T-helper 1 cell (primary cell): ENCODE measurements at places on chromosomes 3 and 15.
A peak's percentile ranks its signal among the peaks of the same experiment; 100 is the strongest.

DNA sequence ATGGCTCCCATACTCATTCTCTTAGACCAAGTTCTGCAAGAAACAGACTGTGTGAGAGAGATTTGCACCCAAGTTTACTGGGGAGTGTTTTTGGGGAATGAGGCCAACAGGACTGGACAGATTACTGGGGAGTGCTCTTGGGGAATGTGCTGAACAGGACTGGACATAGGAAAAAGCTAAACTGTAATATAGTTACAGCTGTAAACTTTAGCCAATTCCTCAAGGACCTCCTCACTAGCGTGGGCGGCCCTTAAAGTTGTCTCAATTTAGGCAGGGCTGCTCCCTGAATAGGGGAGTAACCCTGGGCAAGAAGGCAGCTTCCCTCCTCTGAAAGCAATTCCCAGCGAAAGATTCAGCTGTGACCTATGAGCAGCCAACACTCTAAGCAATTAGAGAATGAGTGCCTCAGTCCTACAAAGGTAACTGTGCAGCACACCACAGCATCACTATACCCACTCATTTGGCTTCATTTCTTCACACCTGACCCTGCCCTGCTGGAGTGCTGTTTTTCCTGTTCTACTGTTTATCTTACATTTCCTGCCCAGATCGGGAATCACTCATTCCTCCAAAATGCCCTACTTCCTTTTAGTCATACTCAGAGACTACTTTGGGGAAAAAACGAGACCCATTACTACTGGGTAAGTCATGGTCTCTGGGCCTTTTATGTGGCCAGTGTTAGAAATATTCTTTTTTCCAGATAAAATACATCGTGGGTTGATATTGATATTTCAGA is 41.3 kb upstream of the TRIM42 start:
- DNase-seq: no peak

DNA sequence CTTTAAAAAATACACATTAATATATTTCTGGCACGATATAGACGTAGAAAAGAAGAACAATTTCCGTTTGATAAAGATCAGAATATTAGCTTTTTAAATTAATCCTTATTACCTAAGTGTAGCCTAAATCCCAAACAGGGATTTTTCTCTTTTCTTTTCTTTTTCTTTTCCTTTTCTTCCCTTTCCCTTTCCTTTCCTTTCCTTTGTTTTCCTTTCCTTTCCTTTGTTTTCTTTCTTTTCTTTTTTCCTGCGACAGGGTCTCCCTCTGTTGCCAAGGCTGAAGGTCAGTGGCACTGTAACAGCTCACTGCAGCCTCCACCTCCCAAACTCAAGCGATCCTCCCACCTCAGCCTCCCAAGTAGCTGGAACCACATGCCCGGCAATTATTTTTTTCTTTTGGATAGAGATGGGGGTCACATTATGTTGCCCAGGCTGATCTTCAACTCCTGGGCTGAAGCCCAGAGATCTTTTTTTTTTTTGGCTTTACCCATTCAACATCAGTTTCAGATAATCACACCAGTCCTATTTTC is 1.8 kb upstream of the USF3 start:
- no peak for DNase-seq

GRCh38 chr15:95149036-95149435 is 917.7 kb downstream of the MCTP2 start:
- DNase-seq: no peak

- no peak for DNase-seq
These were observed 121.2 kb upstream of the NR2F2 start for GRCh38 chr15:96209285-96209735.

- no peak for DNase-seq
These were observed 76.3 kb downstream of the DNASE1L3 start for GRCh38 chr3:58134468-58134867.

DNA sequence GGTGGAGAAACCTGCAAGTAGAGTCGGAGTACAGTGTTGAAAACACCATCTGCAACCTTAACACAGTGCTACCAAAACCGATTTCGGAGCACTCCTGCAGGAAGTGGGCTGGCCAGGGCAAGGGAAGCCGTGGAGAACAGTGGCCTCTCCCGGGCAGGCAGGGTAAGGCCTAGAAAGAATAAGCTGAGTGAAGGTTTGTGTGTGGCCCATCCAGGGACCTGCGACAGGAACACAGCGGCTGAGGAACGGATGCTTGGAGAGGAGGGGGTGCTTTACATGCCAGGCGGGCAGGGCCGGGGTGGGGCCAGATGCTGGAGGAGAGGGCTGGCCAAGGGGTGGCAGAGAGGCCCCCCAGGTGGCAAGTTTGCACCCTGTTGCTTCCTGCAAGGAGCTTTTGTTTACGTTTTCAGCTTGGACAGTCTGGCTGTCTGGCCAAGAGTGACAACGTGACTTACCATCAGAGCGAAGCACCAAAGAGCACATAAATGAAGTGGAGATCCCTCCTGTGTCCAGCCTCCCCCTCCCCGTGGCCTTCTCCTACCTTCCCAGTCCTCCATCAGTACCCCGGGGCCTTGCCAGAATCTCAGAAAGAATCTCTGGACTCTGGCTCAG is 156.5 kb downstream of the PGPEP1L start:
- peak; percentile 52 for DNase-seq

GRCh38 chr15:60077581-60078359 is 73.7 kb downstream of the FOXB1 start:
- peak; percentile 62 for DNase-seq

DNA sequence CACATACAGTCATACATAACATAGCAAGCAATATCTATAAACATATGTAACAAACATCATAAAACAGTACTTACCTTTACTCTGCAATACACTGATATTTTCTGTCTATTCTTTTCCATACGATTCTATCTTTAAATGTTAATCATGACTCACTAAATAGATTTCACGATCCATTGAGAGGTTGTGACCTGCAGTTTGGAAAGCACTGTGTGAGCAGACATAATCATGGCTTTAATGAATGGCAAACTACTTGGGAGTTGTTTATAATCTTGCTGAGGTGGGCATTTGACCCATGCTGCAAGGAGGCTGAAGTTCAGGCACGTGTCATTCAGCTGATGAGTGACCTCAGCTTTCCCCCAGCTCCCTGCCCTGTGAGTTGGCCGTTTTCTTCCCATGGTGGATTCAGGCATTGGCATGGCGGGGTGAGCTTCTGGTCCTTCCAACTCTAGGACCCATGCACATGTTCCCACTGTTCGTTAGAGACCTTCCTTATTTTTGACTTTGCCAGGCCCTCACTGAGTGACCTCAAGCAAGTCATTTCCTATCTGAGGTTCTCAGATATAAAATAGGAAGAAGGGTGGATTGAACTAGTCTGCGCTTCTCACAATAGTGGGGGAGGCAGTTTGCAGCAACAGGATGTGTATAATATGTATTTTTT is 41.7 kb downstream of the PAQR5 start:
- DNase-seq: no peak

GRCh38 chr3:194056731-194057415 is 79.1 kb upstream of the HES1 start:
- DNase-seq: no peak

GRCh38 chr3:113103588-113103987 is 107.8 kb upstream of the BOC start:
- DNase-seq: no peak

- no peak for DNase-seq
These were observed 123.3 kb downstream of the GABRG3 start for GRCh38 chr15:27094235-27094634.

GRCh38 chr3:2589336-2589969 is 490.8 kb downstream of the CNTN4 start:
- no peak for DNase-seq

DNA sequence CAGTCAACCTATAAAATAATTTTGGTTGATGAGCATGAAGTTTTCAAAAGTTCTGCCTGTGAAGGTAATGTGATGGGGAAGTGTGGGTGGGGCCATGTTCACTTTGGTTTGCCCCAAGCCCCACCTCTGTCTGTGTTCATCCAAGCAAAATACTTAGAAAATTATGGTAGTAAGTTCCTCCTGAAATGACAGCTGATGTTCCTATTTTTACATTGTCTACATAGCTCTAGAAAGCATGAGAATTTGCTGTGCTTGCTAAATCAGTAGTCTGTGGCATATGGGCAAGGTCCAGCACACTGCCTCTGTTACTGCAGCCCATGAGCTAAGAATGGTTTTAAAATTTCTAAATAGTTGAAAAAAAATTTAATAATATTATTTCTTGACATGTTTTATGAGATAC is 21.9 kb upstream of the CP start:
- DNase-seq: no peak

DNA sequence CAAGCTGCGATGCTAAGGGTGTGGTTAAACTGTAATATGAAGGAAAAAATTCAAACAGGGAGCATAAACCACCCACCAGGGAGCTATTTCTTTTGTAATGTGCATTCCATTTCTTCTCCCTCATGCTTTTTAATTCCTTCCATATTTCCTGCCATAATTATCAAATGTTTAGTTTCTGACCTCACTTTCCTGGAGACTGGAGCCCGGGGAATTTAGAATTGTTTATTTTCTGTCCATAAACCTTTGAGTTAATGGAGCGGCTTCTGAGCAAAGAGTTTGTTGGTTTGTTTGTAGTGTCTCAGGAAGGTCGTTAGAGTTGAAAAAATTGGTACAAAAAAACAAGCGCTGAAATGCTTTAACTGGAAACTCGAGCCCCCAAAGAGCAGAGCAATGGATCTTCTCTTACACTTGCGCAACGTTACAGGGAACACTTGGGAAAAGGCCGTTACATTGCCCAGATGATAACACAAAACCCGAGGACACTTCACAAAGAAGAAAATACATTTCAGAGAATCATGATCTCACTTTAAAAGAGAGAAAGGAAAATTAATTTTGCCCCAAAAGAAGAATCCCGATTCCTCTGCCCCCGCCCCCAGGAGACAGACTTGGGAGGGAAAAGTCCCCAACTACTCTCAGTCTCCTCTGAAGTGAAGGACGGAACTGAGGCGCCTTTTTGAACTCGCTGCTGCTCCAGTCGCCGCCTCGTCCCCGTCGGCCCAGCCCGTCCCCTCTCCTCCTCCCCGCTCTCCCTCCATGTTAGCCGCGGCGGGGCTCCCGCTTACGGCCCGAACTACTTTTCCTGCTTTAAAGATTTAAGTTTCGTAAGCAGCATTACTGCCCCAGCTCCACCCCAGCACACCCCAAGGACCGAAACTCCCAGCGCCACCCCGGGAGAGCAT is 842 bp downstream of the FSTL1 start:
- no peak for DNase-seq

DNA sequence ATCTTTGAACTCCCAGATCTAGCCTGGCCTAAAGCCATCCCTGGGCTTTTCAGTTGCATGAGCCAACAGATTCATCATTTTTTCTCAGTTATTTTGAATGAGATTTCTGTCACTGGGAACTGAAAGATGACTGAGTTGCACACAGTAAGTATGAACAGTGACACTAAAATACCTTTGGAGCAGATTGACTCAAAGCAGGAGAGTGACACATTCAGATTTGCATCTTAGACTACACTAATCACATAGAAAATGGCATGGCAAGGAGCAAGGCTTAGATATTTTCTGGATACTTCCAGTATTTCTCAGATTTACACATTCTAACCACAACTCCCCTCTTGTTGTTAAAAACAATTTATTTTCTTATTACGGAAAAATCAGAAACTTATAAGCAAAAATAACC is 32.8 kb downstream of the SEC62 start:
- no peak for DNase-seq

- DNase-seq: no peak
These were observed 625.4 kb downstream of the TBL1XR1 start for GRCh38 chr3:176571926-176572325.

GRCh38 chr15:77416954-77417353 is 3.0 kb downstream of the PEAK1 start:
- no peak for DNase-seq

DNA sequence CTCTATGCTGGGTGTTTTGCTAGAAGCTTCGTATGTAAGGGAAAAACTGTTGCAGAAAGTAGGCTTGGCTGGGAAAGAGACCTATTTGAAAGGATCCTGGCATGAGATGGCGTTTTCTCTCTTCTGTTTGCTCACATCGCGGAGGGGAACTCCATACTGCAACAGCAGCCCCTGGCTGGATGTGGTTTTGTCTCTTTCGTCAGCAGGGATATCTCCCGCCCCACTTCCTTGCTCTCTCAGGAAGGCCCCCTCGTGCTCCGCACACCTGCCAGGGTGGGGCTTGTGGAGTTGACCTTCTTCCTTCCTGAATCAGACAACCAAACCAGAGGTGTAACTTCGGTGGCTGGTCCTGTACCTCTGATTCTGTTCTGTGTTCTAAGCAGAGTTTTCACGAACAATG is 26.4 kb upstream of the MYZAP start:
- DNase-seq: peak; percentile 35

DNA sequence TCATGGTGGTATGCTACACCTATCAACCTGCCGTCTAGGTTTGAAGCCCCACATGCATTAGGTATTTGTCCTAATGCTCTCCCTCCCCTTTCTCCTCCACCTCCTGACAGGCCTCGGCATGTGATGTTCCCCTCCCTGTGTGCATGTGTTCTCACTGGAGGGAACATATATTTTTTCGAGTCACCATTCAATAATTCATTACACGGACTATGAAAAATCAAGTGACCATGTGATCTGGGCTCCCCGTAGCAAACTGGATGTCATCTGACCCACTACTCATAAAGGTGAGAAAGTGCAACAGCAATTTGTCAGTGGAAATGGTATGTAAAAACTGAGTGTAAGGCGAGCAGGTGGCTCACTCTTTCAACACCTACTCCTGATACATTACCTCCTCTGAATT is 224.3 kb upstream of the RASGRP1 start:
- no peak for DNase-seq

GRCh38 chr3:122357828-122358702 is 25.0 kb downstream of the MIX23 start:
- no peak for DNase-seq

- DNase-seq: no peak
These were observed 17.0 kb downstream of the MAGI1 start for GRCh38 chr3:66021731-66022131.

DNA sequence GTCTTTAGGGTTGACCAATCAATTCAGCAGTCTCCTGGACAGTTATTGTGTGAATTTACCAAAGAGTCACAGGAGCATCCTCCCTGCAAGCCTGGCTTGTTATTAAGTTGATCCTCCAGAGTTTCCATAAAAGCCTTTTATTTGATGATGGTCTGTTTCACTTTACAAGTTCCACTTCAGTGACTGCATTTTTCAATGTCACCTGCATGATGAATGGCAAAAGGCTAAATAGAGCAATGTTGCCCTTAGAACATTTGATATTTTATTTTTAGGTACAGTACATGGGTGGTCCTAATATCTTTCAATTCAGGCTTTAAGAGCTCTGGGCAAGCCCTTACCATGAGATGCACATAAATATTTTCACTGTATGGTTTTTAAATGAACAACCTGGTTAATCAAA is 22.6 kb downstream of the GUCA1C start:
- no peak for DNase-seq

GRCh38 chr3:41893977-41894376 is 67.9 kb downstream of the ULK4 start:
- no peak for DNase-seq

DNA sequence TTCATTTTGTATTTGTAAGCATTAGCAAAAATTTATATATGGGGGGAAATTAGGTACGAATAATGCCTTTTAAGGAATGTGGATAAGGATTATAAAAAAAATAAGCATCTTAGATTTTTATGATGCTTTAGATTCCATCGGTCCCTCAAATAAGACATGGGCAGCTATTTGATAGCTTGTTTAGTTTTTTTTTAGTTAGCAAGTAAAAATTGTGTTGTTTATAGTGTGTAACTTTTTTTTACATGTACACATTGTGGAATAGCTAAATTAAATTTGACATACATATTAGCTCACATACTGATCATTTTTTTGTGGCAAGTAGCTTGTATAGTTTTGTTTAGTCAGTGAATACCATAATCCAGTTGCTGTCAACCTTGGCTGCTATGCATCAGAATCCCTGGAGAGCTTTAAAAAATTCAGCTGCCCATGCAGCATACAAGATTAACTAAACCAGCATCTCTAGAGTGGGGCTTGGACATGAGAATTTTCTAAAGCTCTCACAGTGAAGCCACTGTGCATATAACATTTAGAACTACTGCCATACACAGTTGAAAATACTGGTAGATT is 53.9 kb downstream of the TMOD3 start:
- DNase-seq: no peak
